ENCODE measurements at places on chromosomes 16 and 17.

GRCh38 chr17:40097931-40098845 is 2.2 kb downstream of the NR1D1 start:
- DNase-seq = no peak

DNA sequence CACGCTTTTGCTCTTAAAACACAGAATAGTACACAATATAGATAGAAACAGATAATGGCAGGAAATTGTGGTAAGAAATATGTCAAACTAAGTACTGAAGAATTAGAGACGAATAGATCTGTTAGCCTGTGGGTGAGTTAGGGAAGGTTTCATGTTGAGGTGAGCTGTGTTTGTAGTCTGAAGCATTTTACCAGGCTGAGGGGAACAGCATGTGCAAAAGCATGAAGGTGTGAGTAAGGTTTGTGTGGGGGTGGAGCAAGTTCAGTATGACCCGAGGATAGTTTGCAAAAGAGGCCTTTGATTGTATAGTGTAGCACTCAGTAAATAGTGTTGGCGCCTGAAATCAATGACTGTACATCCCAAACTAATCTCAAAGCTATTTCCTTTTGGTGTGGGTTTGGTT is 13.8 kb downstream of the IGSF6 start:
- no peak for DNase-seq

DNA sequence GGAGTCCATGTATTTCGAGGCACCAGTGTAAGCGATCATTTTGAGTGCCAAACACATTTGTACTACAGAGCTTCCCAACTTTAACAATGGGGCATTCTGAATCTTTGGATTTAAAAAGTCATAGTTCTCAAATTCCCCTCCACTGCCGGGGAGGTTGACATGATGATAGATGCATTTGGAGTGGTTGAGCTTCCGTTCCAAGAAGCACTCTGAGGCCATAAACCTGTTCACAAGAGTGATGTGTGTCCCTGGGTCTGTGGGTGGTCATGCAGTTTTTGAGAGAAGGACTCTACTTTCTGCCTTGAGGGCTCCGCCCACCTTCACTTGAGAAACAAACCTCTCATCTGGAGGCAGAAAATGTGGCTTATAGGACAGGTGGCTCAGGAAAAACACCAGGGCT is 43.7 kb downstream of the IRX5 start:
- no peak for DNase-seq

DNA sequence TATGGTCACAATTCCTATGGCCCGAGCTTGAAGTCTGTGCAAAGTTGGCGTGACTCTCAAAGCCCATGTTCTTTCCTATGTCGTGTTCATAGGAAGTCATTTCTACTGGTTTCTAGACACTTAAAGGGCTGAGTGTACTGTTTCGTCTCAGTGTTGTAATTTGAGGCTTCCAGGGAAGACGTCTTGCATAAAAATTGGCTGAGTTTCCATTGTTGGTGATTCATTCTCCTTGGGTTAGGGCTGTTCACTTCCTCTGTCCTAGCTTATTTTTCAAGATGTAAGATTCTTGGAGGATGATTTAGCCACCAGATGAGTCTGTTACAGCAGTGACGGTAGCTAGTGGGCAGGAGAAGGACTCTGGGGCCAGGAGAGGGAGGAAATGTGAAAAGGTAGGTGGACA is 43.1 kb downstream of the PIK3R5 start:
- DNase-seq = no peak

- no peak for DNase-seq
Observed at GRCh38 chr16:72094266-72094610, 591 bp downstream of the DHX38 start.

DNA sequence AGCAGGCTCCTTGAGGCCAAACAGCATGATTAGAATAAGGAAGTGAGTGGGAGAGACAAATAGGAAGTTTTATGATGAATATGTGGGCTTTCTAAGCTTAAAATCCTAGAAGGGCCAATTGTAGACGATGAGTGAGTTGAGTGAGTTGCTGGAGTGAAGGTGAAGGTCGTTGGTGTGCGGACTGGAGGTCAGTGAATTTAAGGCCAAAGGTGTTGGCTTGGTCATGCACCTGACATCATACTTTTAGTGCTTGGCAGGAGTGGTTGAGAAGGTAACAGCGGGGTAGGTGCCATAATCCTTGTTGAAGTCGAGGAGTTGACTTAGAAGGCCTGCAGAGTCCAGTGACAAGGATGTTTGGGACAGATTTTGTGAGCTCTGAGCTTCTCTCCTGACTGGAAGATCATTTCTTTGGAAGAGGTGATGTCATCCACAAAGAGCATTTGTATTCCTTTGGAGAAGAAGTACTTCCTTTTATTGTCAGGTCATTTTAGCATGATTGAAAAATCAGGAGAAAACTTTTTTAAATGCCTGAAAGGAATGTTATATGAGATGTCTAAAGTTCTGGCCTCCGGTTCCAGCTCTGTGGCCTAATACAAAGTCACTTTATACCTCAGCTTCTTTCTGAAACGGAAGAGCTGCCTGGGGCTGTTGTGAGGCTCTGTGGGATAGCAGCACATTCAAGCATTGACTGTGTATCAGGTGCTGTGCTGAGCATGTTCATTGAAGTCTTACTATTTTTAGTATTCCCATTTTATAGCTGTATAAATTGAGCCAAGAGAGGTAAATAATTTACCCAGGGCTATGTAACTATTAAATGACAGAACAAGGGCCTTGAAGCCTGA is 53.6 kb upstream of the TBX2 start:
- no peak for DNase-seq

DNA sequence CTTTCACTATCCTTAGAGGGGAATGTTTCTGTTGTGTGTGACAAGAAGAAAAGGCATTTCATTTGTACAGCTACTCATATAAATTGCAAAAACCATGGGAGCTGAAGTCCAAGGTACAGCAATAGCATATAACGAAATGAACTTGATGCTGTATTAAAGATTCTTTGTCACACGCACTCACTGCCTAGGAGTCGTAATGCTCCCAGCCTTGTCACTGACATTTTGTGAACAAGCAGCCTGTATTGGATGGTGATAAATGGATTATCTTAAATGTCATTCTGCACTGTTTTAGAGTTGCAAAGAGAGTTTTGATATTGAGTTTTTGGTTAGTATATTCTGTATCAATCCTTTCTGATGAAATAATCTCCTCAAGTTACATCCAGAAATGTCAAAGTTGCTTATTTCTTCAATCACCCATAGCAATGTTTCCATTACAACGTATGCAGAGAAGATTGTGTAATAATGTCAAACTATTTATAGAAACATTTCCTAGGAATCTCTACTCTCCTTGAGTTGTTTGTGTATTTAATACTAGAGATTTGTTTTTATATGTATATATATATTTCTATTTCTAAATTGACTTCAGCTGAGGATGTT is 270.6 kb downstream of the FTO start:
- DNase-seq = no peak

GRCh38 chr16:27434141-27435051 is 32.4 kb downstream of the IL21R start:
- no peak for DNase-seq

- no peak for DNase-seq
Observed at GRCh38 chr16:88116121-88116520, 164.9 kb downstream of the BANP start.

DNA sequence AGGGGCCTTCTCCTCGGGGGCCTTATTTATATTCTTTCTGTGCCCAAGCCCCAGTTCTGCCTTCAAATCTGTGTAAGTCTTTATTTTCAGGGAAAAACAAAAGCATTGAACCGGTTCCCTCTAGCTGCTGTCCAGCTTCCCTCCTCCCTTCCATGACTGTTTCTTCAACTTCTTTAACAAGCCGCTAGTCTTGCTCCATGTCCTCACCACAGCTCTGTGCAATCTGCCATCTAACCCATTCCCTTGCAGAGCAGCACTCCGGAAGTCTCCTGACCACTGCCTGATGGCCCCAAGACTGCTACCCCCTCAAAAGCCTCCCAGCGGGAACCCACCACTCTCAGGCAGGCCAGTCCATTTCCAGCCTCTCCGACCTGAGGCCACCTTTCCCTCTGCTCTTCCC is 16.9 kb downstream of the EMC8 start:
- no peak for DNase-seq

DNA sequence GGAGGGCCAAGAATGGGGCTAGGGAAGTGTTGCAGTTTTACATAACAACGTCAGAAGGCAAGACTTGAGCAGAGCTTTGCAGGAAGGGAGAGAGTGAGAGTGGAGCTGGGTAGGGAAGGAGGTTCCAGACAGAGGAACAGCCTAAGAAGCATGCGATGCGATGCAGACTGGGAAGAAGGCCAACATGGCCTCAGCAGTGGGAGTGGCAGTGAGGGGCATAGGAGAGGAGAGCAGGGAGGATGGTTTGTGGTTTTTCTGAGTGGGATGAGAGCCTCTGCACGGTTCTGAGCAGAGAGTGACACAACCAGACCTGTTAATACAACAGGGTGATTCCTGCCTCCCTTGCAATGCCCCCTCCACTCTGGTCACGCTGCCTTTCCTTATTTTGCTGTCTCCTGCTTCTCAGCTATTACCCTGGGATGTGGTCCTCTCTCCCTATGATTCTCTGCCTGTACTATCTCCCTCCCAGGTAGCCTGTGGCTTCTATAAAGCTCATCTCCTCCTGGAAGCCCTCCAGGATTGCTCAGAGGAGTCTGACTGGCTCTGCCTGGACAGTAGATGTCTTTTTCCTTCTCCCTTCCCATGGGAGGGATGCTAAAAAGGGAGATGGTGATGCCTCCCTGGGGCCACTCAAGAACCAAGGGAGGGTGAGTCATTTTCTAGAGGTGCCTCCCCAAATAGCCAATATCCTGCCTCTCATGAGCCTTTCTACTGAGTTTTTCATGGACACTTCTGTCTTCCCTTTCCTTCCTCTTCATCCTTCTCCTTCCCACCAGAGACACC is 38.7 kb upstream of the NGFR start:
- DNase-seq = no peak

GRCh38 chr17:12421646-12422306 is 243.9 kb upstream of the MYOCD start:
- no peak for DNase-seq

GRCh38 chr17:5893741-5894140 is 176.4 kb upstream of the WSCD1 start:
- no peak for DNase-seq

All from HAP-1 (cell line).